ENCODE measurements at places on chromosomes 6 and 20.

GRCh38 chr6:3608159-3608558 is 143.4 kb downstream of the PXDC1 start:
- no peak for DNase-seq

- DNase-seq, result peak; percentile 72
Measured at GRCh38 chr20:19257865-19258264, 45.4 kb downstream of the SLC24A3 start.

GRCh38 chr6:166253281-166253681 is 54.9 kb downstream of the PRR18 start:
- DNase-seq, result peak; percentile 83

DNA sequence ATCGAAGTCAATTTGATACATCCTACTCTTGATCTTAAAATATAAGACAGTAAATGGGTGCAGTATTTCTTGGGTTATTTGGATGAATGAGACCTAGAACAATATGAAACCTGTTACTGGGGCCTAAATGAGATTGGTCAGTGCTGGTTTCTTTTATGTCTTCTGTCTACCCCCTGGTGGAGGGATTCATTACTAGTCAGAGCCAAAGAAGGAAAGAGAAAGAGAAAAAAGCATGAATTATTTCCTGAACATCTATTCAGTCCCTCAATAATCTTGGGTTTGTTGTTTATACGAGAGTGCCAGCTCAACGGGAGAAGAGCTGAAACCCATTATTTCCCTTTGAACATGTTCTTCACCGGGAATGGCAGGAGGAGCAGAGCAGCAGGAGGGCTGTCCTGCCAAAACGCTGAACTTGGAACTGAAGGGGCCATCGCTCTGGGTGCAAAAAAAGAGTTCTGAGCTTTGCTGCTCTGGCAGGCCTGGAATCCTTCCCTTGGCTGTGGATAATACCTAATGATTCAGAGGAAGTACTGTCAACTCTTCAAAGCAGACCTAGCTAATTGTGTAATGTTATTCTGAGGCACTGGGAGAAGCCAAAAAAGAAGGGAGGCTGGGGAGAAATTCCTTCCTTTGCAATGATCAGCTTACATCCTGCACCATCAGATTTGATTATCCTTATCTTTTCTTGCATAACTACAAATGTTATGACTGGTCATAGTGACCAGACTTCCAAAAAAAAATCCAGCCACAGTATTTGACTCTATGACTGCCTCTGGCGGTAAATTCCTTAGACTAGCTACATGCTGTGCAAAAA is 72.0 kb downstream of the BLOC1S5 start:
- DNase-seq, result peak; percentile 49

DNA sequence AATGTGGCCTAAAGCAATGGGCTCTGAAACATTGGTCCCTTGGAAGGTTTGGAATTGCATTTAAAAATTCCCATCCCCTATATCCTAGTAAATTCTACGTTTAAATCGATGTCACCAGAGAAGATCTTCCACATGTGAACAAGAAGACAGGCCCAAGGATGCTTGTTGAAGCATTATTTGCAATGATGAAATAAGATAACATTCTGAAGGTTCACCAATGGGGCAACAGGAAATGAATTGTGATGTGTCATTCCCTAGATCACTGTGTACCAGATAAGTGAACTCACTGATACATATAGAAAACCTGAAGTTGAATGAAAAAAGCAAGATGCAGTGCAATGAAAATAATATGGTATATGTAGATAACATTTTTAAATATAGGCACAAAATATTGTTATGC is 464.3 kb upstream of the BTBD3 start:
- no peak for DNase-seq

DNA sequence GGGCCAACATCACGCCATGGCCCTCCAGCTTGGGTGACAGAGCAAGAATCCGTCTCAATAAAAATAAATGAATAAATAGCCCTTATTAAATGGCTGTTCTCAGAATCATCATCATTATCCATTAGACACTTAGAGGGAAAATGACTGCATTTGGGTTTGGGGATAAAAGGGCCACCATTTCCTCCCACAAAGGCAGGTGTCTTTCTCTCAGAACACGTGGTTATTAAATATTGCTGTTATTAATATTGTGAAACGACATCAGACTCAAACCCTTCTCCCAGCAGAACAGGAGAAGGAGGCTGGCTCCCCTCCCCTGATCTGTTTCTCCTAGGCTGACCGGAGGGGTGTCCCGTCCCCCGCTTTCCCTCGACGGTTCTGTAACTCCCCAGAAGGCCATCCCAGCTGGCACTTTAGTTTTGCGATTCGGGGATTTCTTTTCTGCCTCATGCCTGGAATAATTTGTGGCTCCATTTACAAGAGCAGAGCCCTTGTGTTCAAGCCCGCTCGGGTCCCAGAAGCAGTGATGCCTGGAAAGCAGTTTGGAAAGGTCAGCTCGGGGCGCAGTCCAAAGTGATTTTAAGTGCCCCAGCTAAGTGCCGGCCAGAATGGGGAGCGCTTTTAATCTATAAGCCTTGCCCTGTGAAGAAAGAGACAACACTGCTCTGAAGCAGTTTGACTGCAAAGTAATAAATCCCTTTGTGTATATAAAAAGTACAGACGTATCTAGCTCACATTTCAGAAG is 41.9 kb downstream of the EYA2 start:
- no peak for DNase-seq

- no peak for DNase-seq
Measured at GRCh38 chr6:106637717-106638341, 8.5 kb downstream of the QRSL1 start.

GRCh38 chr6:91149246-91149955 is 562.5 kb upstream of the MAP3K7 start:
- DNase-seq, result no peak

- DNase-seq, result no peak
Measured at GRCh38 chr6:104788400-104788799, 71.3 kb downstream of the HACE1 start.
